Activated naive CD8-positive, alpha-beta T cell treated with anti-CD3 and anti-CD28 coated beads, Interleukin-2, amount 10 ng/mL, durations not matched to agents 7 days and 5 days (primary cell): ENCODE measurements at places on chromosomes 3 and 15. TPM values are rescaled to one million over a fixed set of nuclear protein-coding genes. Genes with fewer than 3 reads are reported as not detected.

Gene PIK3CA
- total RNA-seq, result 28.6 TPM

Gene SERINC4
- total RNA-seq, result 0.14 TPM

Gene STRIT1
- total RNA-seq, result not detected

Gene ARL8B
- total RNA-seq, result 43.3 TPM

Gene CADPS
- total RNA-seq, result not detected

Gene KNL1
- 46.2 TPM for total RNA-seq

Gene NANOGP8
- total RNA-seq, result not detected

Gene COL6A5
- total RNA-seq, result not detected

Gene ANXA2
- total RNA-seq, result 230 TPM

Gene RAB6B
- 0.40 TPM for total RNA-seq

Gene UNC13C
- not detected for total RNA-seq

Gene PLA2G4E
- not detected for total RNA-seq

Gene CACNA2D2
- total RNA-seq, result 2.1 TPM

Gene FGF7
- total RNA-seq, result not detected

Gene RHO
- not detected for total RNA-seq

Gene FAM81A
- total RNA-seq, result 2.0 TPM

Gene SLC28A1
- total RNA-seq, result not detected

Gene GP9
- total RNA-seq, result not detected

Gene GPR149
- not detected for total RNA-seq

Gene GPR171
- 142 TPM for total RNA-seq

Gene RGMA
- total RNA-seq, result not detected
